ENCODE measurements at places on chromosomes 1 and 21. TPM values are rescaled to one million over a fixed set of nuclear protein-coding genes. Genes with fewer than 3 reads are reported as not detected.

CFAP126 gene
- not detected for total RNA-seq

NASP gene
- total RNA-seq = 185 TPM

C1orf94 gene
- total RNA-seq = not detected

SLAMF8 gene
- not detected for total RNA-seq

PADI4 gene
- not detected for total RNA-seq

CD247 gene
- total RNA-seq = 0.36 TPM

THEM5 gene
- not detected for total RNA-seq

Measured in mesothelial cell of epicardium (in vitro differentiated cells).